AG04449 (cell line): ENCODE measurements at places on chromosomes 7 and 10.

DNA sequence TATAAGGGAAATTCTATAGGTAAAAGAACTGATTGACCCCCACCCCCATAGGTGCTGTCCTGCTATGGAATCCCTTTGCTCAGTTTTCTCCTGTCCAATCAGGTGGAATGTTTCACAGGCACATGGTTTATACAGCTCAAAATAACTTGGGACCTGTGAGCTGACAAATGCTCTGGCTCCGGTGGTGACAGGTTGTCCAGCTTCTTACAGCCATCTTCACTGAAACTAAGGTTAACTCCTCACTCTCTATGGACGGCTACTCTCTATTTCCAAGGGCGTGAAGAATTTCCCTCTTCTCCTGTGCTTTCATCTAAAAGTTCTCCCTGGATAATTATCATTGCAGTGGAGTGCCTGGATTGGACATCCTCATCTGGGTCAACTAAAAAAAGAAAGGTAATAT is at the start of gene MYPN:
TSS of gene MYPN (plus strand) at position 158 of the 400 bp plus-strand sequence. CDS start 11,951 bp downstream, outside the sequence.
- no peak for DNase-seq

DNA sequence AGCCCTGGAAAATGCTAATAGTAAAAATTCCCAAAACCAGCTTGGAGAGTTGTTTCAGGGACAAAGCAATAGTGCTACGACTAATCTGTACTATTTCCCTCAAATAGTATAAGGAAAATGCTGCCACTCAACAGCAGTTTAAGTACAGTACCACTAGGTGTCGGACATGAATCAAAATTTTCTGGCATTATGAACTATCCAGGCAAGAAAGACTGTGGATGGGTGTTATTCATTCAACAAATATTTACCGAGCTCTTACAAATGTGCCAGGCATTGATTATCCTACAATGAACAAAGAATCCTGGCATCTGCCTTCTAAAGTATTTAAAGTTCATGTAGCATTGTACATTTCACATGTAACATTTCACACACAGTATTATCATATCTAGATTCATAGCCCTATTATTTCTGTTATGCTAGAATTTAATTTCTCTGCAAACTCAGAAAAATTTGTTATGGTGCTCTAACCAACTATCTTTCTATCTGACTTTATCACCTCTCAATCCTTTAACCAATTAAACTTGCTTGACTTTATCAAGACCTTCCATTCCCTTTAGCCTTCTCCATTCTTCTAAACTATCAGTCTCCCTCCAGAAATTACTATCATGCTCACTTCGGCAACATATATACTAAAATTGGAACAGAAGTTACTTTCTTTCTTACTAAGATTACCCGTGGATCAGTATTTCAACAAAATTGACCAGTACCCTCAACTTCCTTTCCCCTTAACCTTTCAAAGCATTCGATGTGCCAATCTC is 80.6 kb downstream of the ARHGAP21 start:
- DNase-seq = peak; percentile 59

GRCh38 chr10:26359670-26360069 is 78.5 kb upstream of the APBB1IP start:
- no peak for DNase-seq

DNA sequence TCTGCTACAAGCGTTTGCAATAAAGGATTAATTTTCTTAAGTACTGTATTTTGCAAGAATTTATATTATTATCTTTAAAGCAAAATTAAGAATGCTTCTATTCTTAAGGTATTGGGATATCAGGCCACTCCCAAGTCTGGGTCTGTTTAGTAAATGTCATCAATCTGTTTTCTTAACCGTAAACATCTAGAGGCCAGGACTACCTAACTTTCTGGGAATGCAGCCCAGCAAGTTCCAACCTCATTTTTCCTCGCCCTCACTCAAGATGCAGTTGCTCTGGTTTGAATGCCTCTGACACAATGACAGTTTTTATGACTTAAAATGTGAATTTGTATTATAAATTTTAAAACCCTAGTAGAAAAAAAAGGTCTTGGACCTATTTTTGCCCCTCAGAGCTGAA is 143.5 kb downstream of the INHBA start:
- DNase-seq = no peak

DNA sequence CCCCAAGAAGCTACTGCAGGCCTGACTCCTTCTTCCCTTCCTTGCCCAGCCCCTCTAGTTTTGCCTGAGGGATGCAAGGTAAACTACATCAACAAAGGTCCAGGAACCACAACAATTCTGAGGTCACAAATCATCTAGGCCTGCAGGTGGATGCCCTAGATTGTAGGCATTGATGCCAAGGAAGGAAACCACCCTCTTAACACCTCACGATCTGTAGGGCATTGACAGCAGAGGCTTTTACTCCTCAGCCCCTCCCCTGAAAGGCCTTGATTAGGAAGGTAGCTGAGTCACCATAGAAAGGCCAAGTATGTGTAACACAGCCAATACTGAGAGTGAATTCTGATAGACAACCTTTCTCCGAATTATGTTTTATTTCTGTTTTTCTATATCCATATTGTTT is 46.7 kb upstream of the FAM3C start:
- no peak for DNase-seq

DNA sequence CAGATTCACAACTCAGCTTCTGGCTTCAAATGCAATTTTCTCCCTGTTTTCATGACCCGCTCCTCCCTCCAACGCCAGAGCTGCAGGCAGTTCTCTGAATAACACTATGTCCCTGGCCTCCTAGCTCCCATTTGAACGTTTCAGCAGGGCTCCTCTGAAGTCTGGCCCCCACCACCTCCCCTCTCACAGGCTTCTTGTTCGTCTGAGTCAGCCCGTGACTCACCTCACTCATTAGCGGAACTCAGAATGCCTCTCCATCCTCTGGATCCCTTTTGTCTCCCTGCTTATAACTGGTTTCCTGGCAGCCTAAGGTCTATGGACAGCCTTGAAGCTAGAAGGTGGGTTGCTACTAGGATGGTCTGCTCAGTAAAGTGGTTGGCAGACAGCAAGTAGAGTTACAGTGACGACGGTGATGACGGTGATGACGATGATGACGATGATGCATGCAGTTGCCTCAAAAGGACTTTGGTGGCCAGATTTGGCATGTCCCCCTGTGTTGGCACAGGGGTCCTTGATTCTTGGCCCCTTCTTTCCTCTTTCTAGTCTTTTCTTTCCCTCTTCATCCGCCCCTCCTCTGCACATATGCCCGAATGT is 83.3 kb upstream of the MKLN1 start:
- DNase-seq = peak; percentile 81

GRCh38 chr7:22393913-22394729 is 37.2 kb upstream of the RAPGEF5 start:
- DNase-seq = no peak

- DNase-seq = no peak
These were observed 287.3 kb downstream of the INHBA start for GRCh38 chr7:41415471-41416207.

DNA sequence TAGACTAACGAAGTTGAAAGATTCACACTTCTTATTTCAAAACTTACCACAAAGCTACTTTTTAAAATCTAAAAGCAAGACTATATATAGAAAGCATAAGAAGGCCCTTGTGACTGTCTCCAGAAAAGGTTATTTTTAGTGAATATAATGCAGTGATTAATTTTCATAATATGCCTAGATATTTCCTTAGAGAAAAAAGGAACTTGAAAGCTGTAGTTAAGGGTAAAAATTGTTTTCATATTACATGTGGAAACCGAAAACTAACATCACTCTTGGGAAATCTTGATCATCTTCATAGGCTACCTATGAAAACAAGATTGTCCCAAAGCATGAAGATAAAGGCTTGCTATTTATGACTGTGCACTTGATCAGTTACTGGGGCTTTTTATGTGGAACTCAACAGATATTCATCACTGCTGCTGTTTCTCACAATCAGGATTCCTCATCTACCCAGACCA is 223.2 kb downstream of the SH2D4B start:
- no peak for DNase-seq

DNA sequence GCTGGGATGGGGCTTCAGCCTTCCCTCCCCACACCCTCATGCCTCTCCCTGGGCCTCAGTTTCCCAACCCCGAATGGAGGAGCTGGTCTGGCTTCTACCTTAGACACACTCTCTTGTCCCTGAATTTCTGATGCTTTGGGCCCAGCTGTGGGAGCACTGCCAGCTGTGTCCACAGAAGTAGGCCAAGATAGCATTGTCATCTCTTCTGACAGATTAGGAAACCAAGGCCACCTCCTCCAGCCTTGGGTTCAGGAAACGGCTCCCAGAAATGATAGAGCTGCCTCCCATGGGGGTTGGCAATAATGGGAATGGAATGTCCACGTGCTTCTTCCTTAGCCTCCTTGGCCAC is 1.3 kb downstream of the PPIF start:
- DNase-seq = no peak

DNA sequence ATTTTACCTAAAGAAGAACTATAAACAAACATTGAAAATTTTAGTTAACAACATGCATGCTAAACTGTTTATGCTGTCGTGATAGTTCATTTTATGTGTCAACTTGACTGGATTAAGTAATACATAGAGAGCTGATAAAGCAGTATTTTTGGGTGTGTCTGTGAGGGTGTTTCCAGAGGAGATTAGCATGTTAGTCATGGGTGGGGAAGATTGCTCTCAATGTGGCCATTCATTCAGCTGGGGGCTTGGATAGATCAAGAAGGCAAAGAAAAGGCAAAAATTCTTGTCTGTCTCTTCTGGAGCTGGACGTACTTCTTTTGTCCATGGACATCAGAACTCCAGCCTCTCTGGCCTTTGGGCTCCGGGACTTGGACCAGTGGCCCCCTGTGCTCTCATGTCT is 172.9 kb upstream of the SEMA3E start:
- DNase-seq = no peak

- no peak for DNase-seq
These were observed 4.0 kb upstream of the HECW1 start for GRCh38 chr7:43108255-43109011.
